Activated naive CD4-positive, alpha-beta T cell (primary cell): ENCODE measurements at places on chromosomes 3 and 15.

DNA sequence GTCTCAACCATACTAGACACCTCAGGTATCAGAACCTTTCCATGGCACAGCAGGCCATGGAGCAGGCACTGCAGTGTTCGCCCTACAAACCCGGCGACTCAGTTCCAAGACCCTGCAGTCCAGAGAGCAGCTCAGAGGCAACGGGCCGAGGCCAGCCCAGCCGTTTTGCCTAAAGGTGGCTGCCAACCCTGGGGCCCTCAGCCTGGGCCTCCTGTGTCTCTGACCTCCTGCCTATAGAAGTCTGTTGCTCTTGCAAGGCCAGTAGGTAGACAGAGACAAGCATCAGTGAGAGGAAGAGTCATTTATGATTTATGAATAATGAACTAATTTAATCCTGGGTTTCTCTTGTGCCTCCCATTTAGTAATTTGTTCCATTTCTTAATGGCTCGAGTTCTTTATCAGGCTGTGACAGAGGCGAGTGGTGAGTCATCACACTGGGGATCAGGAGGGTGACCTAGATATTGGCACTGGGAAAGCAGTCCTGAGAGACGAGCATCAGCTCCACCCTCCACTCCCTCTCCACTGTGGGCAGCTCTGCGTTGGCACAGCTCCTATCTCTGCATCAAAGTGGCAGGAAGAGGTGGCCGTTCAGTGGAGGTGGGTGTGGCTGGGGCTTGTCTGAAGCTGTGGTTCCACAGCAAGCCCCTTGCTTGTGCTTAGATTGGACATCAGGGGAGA lies 79.8 kb downstream of the ABHD5 start:
- DNase-seq: no peak

- DNase-seq: no peak
These were observed 2.6 kb downstream of the NME9 start for GRCh38 chr3:138326866-138327595.

- no peak for DNase-seq
These were observed 10.6 kb downstream of the NCEH1 start for GRCh38 chr3:172700256-172700655.

DNA sequence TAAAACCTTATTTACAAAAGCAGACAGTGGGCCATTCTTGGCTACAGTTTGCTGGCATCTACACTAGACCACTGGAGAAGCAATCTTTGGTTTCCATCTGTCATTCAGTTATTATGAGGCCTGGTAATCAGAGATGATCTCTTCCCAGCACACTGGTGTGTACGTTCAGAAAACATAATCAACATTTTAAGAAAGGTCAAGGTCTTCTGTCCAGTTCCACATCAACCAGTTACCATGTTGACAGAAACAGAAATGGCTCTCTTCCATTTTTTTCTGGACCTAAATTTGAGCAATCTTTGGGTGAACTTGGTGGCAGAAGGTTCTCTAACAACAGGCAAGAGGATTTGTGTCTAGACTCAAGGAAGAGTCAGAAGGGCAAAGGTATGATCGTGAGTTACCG lies 29.8 kb upstream of the ARHGEF3 start:
- DNase-seq: no peak

DNA sequence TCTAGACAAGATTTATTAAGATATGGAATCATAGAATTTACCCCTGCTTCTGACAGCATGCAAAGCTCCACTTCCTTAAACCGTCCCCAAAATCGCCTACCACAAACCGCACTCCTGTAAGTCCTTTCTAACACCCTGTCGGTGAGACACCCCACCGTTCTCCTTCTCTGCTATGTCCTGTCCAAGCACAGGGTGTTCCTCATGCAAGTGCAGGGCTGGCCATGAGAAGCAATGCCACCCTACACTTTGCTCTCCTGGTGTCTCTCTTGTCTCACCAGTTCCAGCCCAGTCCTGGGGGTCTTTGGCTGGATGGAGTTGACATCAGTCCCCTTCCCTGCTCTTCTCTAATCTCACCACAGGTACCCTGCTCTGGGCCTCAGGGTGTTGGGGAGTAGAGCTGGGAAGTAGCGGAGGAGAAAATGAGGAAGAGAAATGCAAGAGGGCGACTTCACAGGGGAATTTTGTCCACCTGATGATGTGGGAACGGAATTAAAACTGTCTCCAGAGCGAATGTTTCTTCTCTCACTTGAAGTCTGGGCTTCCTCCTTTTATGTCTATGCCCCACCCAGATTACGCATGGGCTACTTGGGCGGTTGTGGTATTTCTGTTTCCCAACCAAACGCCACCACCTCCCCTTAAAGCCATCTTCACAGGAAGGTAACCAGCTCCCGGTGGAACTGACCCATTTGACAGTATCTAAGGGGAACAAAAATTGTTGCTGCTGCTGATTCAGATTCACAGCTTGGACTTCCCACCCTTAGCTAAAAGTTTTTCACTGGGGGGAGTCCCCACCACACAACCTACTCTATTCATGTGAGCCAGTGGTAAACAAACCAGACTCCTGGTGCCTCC lies 49.9 kb downstream of the CASR start:
- no peak for DNase-seq

GRCh38 chr15:66774001-66774814 lies 72.2 kb downstream of the SMAD6 start:
- DNase-seq: peak; percentile 37

DNA sequence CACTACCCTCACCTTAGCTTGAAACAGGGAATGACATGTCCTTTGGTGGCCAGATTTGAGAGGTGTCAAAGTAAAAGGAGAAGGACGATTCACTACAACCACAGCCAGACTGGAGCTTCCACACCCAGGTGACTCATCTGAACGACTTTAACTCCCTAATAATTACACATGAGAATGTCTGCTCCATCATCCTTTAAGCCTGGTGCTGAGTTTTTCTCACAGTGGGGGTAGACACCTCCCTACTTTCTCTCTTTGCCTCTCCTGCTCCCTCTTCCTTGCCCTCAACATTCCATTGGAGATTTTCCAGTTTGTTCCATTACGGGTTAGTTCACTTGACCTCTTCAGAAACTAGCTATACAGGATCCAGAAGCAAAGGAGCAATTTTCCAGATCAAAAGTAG lies 154.3 kb upstream of the BHLHE40 start:
- DNase-seq: no peak

DNA sequence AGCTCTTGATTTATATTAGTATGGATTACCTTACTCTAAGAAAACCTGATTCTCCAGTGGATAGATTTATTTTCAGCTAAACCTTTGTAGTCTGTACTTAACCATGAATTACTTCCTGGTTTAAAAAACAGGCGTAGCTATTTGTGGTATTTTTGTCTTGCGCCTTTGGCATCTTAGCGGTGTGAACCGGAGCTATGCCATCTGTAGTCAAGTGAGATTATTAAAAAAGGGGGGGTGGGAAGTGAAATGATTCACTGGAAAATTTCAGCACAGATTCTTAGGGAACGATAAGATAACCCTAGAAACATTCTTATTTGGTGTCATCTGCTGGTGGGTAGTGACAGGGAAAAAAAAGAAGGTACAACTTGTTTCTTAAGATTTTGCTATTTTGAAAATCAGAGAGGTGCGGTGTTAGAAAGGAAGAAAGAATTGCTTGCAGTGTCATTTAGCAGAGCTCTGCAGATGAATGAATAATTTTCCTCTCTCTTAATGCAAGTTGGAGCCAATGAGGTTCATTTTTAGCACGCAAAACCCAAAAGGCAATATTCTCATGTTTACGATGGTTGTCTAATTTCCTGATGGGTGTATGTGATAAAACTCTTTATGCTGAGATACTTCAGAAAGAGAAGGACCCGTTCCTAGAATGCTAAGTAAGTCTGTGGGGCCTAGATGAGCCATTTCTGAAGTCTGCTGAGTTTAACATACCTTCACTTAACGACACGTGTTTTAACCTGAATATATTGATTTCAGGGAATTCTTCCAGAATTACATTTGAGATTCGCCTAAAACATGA lies 44.0 kb downstream of the PSMD6 start:
- DNase-seq: no peak

DNA sequence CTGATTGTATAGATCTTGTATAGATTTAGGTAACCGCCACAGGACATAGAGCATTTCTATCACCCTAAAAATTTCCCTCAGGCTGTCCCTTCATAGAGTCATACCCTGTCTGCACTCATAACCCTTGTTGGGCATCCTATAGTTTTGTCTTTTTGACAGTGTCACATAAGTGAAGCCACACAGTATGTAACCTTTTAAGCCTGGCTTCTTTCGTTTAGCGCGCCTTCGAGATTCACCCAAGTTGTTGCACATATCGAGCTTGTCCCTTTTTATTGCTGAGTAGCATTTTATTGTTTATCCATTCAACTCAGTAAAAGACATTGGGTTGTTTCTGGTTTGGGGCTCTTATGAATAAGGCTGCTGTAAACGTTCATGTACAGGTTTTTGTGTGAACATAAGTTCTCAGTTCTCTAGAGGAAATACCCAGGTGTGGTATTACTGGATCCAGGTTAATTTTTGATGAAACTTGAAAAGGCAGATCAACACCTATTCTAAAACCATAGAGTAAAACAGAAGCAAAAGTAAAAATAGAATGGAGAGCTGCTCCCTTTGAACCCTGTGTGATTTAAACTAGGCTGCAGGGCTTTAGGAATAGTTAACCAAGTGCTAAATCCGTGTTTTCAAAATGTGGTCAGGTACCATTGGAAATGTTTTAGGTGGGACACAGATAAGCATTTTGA lies 49.5 kb downstream of the CD86 start:
- no peak for DNase-seq

GRCh38 chr3:23885210-23885609 lies 31.6 kb downstream of the NKIRAS1 start:
- DNase-seq: no peak

DNA sequence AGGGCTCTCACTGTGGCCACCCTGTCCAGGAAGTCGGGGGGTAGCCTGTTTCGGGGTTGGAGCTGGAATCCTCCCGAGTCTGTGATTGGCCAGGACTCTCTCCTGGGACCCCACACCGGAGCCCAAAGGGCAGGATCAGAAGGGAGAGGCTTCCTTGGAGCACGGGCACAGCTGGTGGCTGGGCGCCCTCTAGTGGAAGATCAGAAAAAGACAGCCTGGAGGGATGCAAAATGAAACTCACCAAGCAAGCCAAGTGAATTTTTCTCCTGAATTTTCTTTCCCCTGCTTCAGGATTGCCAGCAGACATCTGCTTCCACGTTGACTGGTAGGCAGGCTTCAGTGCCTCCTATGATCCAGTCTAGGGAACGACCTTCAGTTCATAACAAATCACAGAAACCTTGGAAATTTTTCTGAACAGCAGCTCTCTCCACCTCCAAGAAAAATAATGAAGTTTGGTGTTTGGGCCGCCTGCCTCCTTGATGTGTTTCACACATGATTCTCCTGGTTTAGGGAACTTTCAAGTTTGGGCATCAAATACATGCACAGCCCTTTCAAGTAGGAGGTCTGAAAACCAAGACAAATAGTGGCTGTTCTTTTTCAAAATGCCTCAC lies 224.6 kb downstream of the VPS13C start:
- peak; percentile 7 for DNase-seq
